ENCODE measurements at places on chromosomes 5 and 9.

GRCh38 chr9:81490605-81491331 lies 198.6 kb downstream of the TLE1 start:
- DNase-seq = no peak

- DNase-seq = no peak
Measured at GRCh38 chr5:180959661-180960060, 29.0 kb upstream of the BTNL3 start.

- no peak for DNase-seq
Measured at GRCh38 chr9:122307925-122308324, 43.2 kb downstream of the MRRF start.

DNA sequence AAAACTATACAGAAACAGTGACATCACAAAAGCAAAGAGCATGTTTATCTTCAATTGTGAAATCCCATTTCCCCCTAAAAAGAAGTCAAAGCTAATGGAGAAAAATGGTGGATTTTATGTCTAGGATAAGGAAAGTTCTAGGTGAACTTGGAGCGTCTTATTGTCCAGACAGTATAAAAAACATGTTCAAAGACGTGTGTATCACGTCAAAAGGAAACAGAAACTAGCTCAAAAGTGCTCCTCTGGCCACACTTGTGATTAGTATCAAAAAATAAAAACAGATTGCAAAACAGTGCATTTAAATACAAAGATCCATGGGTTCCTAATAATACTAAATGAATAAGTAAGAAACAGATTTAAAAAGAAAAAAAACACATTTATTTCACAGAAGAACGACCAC lies 568.9 kb downstream of the ANXA1 start:
- no peak for DNase-seq

DNA sequence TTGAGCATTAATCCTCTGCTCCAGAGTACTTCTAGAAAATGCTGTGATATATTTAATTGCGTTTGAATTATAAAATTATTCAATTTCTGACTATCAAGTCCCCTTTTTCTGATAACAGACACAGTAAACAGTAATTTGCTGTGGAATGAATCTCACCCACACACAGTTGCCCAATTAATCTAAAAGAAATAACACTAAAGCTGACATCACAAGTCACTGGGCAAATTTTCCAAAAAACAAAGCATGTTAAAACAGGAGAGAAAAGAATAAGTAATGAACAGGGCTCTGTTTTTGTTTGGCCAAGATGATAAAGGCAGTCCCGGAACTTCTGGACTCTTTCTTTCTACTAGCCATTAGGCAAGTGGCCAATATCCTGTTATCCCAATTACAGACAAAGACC lies 56.5 kb downstream of the SLC27A6 start:
- no peak for DNase-seq

GRCh38 chr5:39274398-39275085 lies 55.2 kb upstream of the FYB1 start:
- peak; percentile 61 for DNase-seq

- DNase-seq = no peak
Measured at GRCh38 chr5:61307191-61307590, 24.9 kb upstream of the ZSWIM6 start.

- no peak for DNase-seq
Measured at GRCh38 chr9:136936645-136937170, 7.8 kb downstream of the FBXW5 start.

DNA sequence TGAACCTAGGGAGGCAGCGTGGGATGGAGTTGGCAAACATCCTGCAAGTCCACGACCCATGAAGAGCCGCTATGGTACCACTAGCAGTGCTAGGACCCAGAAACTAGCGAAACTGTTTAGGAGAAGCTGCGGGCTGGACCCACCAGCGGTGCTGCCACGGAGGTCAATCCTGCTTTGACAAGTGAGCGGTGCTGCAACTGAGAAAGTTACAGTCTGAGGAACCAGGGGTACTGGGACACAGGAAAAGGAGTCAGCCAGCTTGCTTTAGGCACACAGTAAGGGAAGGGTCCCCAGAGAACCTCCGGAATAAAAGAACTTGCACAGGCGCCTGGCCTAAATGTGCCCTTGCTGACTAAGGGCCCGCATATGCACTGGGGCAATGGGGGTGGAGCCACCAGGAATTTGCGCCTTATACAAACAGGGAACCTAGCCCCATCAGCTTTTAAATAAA lies 23.6 kb upstream of the ANXA2R start:
- DNase-seq = peak; percentile 48

DNA sequence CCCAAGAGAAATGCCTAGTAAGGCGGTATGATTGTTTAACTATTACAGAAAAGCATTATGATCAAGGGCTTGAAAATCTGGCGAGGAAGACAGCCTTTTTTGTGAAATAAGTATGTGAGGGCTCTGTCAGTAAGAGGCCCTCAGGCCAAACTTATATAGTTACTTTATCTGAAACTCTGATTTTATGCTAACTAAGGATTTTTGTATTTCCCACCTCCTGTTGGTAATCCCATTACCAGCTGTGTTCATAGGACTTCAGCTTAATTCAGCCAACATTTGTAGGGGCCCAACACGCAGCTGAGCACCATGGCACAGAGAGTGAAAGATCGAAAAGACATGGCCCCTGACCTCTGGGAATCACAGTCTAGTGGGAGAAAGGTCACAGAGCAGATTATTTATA lies 318.3 kb upstream of the WWC1 start:
- DNase-seq = no peak

DNA sequence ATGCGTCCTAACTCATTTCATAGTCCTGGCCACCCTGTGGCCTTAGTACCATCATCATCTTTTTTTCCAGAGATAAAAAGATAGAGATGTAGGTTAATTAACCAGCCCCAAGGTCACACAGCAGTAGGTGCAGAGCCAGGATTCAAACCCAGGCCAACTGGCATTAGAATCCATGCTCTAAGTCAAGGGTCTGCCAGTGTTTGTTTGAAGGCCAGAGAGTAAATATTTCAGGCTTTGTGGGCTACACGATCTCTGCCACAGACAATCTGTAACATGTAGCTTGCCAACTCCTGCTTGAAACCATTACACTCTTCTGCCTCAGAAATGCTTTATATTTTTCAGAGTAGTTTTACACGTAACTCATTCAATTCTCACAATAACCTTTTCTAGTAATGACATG lies 119.6 kb downstream of the EFNA5 start:
- no peak for DNase-seq

- no peak for DNase-seq
Measured at GRCh38 chr5:140965905-140966292, 377 bp upstream of the PCDHAC2 start.

DNA sequence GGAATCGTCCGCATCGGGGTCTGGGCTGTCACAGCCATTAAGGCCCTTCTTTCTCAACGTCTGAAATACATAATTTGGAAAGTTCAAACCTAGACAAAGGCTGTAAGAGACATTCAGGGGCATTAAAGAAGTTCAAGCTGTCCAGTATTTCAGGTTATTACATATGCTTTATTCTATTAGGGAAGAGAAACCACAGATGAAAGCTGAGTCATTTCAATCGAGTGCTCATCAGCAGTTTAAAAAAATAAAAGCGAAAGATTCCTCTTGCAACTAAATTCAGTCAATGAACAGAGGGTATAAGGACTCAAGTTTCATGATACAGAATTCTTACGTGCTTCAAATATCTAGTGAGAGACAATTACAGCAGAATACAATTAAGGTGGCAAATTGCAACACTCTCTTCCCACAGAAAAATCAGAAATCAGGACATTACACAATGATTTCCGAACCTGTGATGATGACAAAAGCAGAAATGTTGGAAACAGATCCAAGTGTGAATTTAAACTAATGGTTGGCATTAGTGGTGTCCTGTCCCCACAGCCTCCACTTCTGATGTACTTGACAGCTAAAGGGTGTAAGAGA lies 121.6 kb downstream of the MEF2C start:
- no peak for DNase-seq

- no peak for DNase-seq
Measured at GRCh38 chr5:32506799-32507198, 62.3 kb upstream of the ZFR start.

- DNase-seq = no peak
Measured at GRCh38 chr5:160272889-160273288, 39.5 kb downstream of the CCNJL start.

DNA sequence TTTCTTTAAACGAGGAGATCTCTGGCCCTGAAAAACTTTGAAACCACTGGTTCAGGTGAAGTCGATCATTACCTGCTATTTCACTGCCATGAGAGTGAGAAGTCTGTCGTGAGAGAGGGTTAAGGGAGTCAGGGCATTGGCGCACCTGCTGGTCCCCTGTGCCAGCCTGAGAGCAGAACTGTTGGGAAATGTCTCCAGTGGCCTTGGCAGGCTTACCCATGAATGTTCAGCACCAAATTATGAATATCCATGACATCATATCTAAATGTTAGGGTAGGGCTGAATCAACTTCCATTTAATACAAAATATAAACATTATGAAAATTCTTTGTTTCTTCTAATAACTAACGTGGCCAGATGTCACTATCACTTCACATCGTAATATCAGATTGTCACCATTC lies 379.3 kb downstream of the KDM4C start:
- no peak for DNase-seq

DNA sequence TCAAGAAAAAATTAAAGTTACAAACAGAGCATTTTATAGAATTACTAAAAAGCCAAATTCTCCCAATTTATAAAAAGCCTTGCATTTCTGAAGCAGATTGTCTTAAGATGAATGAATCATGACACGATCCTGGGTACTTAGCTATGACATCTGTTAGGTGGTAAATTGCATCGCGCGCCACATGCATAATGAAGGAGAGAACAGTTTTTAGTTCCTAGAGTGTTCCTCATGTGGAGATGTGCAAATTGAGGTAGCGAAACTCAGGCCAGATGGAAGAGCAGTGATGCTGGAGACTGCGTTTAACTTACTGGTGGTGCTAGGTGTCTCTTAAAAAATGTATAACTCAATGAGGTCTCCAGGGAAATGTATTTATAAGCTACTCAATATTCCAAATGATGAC lies 516.1 kb downstream of the EFNA5 start:
- DNase-seq = no peak

- no peak for DNase-seq
Measured at GRCh38 chr9:93290495-93291434, 106.8 kb downstream of the WNK2 start.

DNA sequence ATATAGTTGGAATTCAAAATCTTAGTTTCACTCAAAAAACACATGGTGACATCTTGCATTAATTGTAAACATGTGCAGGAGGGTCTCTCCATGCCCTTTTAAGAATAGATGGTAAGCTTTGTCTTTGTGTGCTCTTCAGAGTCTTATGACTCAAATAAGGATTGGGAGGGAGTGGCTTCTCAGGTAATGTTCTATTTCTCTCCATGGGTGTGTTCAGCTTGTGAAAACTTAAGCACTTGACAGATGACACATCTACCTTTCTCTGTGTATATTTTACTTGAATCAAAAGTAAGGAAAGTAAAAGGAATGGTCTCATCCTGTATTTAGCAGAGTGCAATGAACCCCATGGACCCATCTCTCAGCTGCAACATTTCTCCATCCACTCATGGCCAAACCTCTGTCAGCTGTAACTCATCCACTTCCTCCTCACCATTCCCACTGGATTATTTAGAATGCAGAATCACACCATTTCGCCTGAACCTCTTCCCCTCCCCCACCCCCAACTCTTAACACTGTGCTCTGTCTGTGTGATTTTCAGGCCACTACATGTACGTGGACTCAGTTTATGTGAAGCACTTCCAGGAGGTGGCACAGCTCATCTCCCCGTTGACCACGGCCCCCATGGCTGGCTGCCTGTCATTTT lies 82.1 kb downstream of the MAMDC2 start:
- DNase-seq = no peak

- no peak for DNase-seq
Measured at GRCh38 chr5:431001-431710, 11.8 kb upstream of the EXOC3 start.

- DNase-seq = no peak
Measured at GRCh38 chr9:31034311-31034710, 1350.1 kb upstream of the ACO1 start.

GRCh38 chr5:132766020-132766805 lies 10.8 kb downstream of the SEPTIN8 start:
- no peak for DNase-seq

- DNase-seq = no peak
Measured at GRCh38 chr5:174191850-174192655, 146.5 kb downstream of the NSG2 start.

DNA sequence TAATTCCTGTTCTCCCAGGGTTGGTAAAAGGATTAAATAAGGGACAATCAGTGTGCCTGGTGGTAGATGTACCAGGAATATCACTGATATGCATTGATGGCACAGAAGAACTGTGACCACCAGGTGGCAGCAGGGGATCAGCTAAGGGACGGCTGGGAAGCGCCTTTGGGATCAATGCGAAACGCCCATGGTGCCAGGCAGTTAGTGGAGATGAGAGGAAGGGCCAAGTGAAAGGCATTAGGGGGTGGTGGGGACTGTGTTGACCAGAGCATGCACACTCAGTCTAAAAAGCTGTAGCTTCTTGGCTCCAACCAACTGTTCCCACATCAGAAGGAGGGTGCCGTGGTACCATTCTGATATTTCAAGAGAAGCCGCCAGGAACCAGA lies 55.6 kb downstream of the ARHGEF37 start:
- DNase-seq = peak; percentile 25

DNA sequence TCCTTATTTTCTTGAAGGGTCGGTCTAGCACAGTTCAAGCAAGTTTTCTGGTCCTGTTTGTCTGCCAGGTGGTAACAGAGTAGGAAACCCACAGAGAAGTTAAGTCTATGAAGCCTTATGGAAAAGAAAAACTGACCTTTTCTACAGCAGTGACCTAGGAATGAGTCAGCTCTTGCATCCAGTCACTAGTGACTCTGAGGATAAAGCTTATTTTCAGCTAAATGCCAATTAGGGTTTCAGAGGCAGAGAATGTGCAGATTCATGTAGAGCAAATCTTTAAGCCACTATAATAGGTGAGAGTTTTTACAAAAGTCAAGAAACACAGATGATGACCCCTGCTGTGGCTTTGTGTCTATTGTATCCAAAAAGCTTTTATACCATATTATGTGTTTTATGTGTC lies 100.7 kb downstream of the CWC27 start:
- DNase-seq = no peak

- DNase-seq = no peak
Measured at GRCh38 chr5:74638544-74638969, 2.0 kb downstream of the ENC1 start.

DNA sequence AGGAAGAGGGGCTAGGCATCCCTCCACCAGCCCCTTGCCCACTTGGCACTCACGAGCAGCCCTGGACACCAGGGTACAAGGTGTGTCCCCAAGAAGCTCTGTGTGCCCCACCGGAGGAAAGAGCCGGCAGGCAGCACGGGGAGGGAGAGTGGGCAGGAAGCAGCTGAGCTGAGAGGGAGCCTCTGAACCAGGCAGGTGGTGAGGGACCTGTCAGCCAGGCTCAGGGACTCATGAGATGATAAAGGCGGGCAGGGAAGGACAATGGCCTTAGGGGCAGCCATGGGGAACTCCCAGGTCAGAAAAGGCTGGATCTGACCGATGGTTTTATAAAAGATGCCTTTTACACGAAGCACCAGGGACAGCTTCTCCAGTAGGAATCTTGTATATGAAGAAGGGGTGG lies 112.0 kb downstream of the VAV2 start:
- no peak for DNase-seq

- DNase-seq = no peak
Measured at GRCh38 chr9:68933434-68934328, 80.2 kb downstream of the PRKACG start.

- DNase-seq = no peak
Measured at GRCh38 chr5:26388976-26389375, 649.4 kb downstream of the CDH9 start.

Measured in AML-193 (cell line).